ENCODE measurements at places on chromosomes 3 and 15.

DNA sequence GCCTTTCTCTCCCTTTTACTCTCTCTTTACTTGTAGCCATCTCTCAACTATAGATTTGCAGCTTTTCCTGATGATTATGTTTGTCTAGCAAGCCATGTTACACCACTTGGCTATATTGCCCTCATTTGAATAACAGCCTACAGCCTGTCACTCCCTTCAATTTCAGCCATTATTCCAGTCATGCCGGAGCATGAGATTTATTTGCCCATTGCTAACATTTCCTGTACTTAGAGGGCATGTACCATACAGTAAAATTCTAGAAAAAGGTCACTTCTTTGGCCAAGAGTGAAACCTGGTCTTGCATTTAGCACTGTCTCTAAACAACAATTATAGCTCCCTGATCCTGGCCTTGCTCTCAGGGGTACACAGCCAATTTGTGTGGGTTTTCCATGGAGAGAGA, 221.7 kb upstream of the TMC3 start:
- DNase-seq = no peak

DNA sequence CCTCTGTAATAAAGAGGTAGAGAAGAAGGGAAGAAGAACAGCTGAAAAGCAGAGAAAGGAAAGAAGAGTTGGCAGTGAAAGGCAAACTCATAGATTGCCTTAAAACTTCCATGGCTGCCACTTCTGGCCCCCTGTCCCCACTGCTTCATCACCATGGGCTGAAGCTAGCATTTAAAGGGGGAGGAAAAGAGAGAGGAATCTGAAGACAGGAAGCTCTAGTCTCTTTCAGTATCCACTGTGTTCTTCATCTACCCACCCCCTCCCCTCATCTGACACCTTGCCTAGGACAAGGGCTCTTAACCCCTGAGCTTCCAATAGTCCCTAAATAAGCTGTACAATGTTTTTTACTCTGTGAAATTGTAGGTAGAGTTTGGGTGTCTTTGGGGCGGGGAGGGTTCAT, 60.6 kb downstream of the ALCAM start:
- DNase-seq = no peak

DNA sequence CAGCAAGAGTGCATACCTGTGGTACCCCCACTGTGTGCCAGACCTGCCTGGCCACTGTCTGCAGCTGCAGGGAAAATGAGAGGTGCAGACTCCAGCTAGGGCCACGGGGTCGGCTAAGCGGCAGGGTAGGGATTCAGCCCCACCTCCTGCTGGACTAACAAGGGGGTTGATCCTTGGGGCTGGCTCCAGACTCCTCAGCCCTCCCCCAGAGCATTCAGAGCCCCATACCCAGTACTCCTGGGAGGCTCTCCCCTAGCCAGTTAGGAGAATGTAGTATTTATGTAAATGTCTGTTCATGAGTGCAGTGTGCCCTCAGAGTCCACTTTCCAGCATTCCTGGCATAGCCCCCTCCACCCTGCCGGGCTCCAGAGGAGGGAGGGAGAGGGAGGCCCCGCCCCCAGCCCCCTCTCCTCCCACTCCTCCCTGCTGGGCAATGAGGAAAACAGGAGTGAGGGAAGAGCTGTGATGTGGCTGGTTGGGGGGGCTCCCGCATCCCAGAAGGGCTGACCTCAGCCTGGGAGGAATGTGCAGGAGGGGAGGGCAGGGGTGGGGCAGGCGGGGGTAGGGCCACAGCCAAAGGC, 4.5 kb upstream of the SEMA3B start:
- no peak for DNase-seq

DNA sequence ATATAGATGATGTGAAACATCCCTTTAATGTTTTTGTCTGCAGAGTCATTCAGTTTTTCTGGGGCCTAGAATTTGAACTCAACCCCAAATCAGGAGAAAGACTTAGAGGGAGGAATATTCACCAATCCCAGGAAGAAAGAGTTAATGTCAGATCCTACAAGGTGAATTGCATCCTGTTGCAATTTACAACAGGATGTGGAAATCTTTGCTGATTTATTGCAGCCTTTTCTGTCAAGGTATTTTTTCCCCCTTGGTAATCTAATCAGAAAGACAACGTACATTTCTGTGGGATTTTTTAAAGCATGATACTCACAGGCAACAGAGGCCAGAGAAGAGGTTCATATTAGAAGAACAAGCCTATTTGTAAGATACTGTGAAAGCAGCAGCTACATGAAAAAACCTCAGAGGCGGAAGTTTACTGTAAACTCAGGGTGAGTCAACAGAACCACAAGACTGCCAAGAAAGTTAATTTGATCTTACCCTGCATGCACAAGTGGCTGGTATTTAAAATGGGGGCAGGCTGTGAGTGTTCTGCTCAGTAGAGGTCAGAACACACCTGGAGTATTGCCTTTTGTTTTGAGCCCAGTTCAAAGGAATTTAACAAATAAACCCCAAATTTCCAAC, 531.9 kb downstream of the AGBL1 start:
- DNase-seq = no peak

DNA sequence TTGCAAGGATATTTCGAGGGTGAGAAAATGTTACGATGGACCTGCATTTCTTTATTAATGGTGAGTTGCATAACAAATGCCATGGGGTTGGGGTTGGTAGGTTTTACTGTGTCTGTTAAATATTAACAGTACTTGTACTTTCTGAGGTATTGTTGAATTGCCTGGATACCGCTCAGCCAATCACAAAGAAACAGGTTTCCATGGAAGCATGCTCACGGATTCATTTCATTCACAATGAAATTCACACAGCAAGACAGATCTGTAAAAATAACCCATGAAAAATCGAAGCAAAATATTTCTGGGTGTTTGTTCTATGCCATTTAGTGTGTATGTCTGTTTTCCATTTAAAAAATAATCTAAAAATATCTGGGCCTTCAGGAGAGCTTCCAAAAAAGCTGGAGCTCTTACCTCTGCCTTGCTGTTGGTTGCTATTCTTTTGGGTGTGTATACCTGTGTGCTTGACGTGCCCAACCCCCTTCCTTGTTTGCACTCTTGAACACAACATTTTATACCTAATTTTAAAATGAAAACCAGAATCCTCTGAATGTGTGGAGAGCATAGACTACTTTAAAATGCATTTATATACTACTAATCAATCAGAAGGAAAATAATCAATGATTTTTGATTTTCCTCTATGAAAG, 479.8 kb upstream of the TBL1XR1 start:
- DNase-seq = no peak

DNA sequence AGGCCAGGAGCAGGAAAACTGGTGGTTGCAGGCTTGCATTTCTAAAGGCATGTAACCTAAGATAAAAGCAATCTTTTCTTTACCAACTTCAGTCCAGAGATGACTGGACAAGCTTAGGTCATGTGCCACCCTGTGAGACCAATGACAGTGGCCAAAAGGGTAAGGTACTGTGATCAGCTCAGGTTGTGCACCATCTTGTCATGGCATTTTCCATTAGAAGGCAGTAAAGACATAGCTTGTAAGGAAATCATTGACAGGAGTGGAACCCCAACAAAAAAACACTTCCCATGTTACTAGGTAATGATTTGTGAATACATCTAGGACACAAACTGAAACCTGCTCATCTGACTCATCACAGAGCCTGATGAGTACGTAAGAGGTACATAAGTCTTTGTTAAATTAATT, 35.2 kb downstream of the SSR3 start:
- no peak for DNase-seq

DNA sequence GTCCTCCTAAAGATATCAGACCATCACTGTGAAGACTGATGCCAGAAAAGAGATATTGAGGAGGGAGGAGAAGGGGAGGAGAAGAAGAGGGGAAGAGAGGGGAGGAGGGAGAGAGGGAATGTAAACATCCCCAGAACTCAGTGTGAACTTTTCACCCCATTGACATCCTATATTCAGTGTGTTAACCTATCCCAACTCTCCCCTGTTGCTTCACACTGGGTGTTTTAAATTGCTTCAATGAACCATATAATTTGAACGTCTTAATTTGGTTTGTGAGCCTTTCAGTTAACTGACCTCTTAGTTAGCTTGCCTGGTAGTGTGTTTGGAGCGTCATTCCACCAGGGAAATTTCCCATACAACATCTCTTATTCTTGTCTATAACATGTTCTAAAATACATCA, 29.8 kb upstream of the PTPRG start:
- no peak for DNase-seq

DNA sequence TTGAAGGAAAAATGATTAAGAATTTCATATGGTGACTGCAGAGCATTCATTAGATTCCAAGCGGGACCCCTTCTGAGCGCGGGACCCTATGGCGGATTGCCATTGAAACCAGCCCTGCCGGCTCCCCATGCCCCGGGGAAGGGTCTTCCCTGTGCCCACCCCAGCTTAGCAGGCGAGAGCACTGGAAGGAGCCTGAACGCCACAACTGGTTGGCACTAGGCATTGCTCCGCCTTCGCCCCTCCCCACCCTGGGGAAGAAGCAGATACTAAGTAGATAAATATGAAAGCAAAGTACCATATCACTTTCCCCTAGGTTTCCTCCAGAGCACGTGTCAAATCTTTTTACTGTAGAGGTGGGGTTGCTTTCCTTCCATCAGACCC, 70.7 kb downstream of the CYP19A1 start:
- no peak for DNase-seq

DNA sequence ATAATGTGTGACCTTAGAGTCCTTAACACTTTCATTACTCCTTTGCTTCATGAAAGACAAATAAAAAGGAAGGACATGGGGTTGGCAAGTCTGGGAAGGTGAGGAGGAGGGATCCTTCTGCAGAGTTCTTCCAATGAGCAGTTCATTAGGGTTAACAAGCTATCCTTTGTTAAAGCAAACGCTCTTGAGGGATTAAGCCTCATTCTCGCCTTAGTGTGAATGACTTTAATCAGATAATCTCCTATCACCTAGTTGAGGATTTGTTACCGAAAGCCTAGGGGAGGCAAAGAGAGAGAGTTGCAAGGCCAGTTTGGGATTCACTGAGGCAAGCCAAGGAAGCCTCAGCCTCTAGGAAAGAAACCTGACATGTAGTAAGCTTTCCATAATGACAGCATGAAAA, 7.4 kb upstream of the MBNL1 start:
- no peak for DNase-seq

DNA sequence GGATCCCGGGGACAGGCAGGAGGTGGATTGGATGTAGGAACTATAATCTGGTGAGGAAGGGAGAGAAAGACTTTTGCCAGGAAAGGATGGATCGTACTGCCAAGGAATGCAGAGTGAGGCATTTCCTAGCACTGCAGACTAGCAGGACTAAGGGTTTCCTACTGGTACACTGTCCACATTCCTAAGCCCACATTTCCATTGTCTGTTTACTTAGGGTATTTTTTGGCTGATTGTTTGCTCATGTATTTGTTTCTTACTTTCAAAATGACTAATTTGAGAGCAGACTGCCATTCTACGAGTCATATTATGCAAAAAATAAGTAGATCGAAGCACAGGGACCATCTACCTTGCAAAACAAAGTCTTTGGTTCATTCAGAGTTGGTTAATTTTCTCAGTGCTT, 1029.5 kb upstream of the NR2F2 start:
- DNase-seq = no peak

DNA sequence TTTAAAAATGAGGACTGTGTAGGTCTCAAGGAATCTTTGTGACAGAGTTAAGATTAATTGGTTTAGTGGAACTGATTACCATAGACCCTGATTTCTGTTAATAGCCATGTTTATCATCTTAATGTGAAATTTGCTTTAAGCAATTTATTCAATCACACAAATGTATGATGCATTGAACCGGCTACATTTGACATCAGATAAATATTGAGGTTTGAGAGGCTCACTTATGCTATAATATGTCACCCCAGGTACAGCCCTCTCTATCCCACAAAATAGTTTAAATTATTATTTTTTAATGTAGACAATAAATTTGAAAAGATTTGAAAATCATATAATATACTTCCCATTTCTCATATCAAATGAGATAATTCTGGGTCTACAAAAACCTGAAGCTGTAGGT, 413.3 kb downstream of the NAALADL2 start:
- no peak for DNase-seq

DNA sequence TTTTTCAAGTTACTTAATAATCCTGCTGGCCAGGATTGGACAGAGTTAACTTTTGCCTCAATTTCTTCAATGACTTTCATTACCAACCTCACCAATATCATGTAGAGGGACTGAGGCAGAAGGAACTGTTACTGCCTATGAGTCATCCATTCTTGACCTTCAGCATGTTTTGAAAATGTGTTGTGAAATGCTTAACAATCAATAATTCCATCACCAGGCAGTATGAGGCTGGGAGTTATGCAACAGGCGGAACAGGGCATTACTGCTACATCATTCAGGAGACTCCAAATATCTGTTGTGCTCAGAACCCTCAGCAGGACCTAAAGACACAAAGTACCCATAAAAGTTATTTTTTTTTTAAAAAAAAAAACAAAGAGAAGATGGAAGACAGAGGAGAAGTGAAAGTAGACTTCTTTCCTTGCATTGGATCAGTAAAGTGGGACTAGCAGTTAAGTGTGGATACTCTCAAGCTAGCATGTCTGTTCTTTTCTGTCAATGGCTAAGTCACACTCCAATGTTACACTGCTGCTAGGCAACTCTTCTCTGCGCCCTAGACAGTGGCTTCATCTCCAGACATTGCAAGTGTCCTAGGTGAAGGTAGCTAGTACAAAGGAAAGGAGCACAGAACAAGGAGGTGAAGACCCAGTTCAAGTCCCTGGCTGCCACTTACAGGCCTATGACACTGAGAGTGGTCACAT, 184.9 kb upstream of the LPP start:
- DNase-seq = no peak

GRCh38 chr15:47184003-47184907, 533.0 kb upstream of the SEMA6D start:
- DNase-seq = no peak

- no peak for DNase-seq
Observed at GRCh38 chr15:35998663-35999602, 453.0 kb upstream of the DPH6 start.

DNA sequence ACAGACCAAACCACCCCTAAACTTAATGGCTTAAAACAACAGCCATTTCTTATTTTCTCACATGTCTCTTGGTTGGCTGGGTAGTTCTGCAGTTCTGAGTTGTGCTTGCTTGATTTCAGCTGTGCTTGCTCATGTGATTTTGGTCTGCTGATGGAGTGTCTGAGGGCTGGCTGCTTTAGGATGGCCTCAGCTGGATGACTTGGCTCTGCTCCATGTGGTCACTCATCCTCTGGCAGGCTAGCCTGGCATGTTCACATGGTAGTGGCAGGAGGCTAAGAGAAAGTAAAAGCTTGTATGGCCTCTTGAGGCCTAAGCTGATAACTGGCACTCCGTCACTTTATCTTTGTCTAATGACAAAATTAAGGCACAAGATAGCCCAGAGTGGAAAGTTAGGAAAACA, 4.1 kb downstream of the SV2B start:
- no peak for DNase-seq

GRCh38 chr3:124780356-124780755, 50.1 kb downstream of the UMPS start:
- DNase-seq = no peak

Measured in effector memory CD4-positive, alpha-beta T cell (primary cell).